SK-N-MC (cell line): ENCODE measurements at places on chromosomes 7 and 10.

GRCh38 chr10:131049016-131049415 lies 262.5 kb downstream of the TCERG1L start:
- no peak for DNase-seq

DNA sequence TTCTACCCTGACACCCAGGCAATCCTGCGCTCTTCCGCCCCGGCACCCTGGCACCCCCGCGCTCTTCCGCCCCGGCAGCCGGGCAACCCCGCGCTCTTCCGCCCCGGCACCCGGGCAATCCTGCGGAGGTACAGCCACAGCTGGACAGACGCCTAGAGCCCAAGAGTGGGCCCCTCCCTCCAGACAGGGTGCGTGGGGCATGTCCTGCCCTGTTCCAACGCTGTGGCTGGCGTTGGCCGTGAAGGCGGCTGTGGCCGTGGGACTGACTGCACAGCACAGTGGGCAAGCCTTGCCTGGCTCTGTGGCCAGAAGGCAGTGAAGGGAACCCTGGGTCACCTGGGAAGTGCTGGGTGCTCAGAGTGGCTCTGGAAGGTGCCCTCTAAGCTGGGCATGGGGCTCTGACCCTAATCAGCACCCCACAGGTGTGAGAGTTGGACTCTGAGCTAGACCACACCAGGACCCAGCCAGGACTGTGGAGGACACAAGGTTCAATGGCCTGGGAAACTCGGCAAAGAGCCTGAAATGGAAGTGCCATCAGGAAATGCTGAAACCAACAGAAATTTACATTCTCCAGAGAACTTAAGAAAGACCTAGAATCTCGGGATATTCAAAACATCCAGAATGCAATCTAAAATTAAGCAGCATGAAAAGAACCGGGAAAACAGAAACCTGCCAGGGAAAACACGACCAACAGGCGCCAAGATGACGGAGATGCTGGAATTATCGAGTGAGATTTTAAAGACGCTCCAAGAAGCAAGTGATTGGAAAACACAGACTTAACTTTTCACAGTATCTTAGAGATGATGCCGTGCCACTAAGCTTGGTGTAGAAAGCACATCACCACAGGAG lies 253.6 kb downstream of the ELFN1 start:
- DNase-seq = no peak

- no peak for DNase-seq
These were observed 115.1 kb upstream of the SLC13A1 start for GRCh38 chr7:123314886-123315285.

- DNase-seq = no peak
These were observed 46.8 kb downstream of the HIPK2 start for GRCh38 chr7:139730746-139731612.

DNA sequence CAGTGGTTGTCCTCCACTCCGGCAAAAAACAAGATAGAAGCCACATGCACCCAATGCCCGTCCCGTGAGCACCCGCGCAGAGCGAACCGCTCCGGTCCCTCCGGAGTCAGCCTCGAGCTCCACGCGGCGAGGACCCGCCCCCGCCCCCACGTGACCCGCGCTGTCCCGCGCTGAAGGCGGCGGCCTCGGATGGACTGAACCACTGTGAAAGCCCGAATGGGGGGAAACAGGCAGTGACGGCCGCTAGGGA lies 766 bp upstream of the EIF3B start:
- DNase-seq = no peak

DNA sequence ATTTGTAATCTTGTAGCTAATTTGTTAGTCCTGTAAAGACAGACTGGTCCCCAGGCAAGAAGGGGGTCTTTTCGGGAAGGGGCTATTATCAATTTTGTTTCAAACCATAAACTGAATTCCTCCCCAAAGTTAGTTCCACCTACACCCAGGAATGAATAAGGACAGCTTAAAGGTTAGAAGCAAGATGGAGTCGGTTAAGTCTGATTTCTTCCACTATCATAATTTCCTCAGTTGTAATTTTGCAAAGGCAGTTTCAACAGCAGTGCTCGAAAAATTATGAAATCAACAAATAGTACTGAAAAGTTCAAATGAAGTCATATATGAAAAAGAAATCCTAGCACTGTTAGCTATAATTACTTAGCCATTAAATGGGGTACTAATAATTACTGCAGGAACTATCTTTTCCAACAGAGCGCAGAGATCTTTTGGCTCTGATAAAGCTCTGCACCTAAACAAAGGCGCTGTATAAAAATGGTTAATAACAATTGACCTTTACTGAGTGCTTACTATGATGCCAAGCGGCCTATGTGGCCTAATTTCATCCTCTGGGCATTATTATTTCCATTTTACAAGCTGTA lies 756 bp upstream of the SEC24C start:
- DNase-seq = no peak

- no peak for DNase-seq
These were observed 166.5 kb downstream of the EGFR start for GRCh38 chr7:55185321-55185802.

- DNase-seq = no peak
These were observed 114.8 kb downstream of the SDK1 start for GRCh38 chr7:3415861-3416312.

- DNase-seq = no peak
These were observed 28.6 kb upstream of the KCNK18 start for GRCh38 chr10:117168729-117169128.

DNA sequence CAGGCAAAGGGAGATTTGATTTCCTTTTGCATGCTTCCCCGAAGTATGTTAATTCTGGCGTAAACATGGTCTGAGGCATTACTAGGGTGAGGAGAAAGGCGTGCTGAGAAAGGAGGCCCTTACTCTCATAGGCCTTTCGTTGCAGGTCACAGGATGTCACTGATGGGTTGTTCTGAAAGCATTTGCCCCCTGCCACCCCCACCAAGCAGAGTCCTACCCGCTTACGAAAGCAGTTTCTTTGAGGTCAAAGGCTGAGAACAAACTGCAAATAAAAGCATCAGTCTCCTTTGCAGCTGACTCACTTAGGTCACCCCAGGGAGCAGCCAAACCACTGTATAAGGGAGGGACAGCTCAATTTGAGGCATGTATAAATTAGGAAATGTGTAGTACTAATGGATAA lies 57.1 kb downstream of the BPGM start:
- DNase-seq = no peak

DNA sequence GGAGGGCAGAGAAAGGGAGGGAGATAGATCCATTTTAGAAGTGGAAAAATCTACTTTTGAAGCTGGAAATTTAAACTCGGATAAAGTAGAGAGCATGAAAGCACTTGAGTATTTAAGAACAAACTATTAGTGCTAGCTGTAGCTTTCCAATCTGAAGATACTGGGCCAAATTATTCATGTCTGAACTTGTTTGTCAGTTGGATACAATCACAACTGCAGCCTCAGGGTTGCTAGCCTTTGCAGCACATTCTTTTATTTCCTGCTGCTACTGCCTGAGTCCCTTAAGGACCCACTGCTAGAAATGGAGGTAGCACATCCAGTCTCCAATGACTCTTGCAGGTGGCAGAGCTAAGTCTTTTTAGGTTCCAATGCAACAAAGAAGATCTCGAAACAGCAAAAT lies 8.3 kb upstream of the SLC25A13 start:
- no peak for DNase-seq

GRCh38 chr10:78664929-78665553 lies 403.7 kb upstream of the ZMIZ1 start:
- no peak for DNase-seq

GRCh38 chr7:7304705-7305450 lies 122.5 kb downstream of the C1GALT1 start:
- no peak for DNase-seq

DNA sequence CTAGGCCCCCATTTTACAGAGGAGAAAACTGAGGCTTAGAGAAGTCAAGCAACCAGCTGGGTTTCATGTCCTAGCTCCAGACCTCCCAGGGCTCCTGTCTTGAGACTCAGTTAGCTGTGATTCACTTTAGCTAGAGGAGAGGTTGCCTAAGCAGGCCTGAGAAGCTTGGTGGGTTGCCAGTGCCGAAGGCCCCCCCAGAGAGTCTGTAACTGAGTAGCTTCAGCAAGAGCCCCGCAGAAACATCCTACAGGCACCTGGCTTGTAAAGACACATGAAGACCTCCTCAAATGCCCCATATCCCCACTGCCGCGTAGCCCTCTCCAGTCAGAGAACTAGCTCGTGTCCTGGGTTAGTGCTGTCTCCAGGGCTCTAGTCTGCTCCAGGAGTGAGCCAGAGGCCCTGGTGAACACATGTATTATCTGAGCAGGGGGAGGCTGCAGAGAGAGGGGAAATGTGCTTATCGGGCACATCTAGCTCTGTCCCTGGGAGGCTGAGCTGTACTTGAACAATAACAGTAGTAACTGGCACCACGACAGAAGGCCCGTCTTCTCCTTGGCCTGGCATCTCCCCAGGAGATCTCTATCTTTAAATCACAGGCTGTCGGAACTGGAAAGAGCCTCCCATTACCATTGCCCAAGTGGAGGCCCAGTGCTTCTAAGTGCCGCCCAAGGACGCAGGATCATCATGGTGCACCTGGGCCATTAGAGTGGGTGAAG lies 28.9 kb downstream of the UNC5B start:
- DNase-seq = no peak

DNA sequence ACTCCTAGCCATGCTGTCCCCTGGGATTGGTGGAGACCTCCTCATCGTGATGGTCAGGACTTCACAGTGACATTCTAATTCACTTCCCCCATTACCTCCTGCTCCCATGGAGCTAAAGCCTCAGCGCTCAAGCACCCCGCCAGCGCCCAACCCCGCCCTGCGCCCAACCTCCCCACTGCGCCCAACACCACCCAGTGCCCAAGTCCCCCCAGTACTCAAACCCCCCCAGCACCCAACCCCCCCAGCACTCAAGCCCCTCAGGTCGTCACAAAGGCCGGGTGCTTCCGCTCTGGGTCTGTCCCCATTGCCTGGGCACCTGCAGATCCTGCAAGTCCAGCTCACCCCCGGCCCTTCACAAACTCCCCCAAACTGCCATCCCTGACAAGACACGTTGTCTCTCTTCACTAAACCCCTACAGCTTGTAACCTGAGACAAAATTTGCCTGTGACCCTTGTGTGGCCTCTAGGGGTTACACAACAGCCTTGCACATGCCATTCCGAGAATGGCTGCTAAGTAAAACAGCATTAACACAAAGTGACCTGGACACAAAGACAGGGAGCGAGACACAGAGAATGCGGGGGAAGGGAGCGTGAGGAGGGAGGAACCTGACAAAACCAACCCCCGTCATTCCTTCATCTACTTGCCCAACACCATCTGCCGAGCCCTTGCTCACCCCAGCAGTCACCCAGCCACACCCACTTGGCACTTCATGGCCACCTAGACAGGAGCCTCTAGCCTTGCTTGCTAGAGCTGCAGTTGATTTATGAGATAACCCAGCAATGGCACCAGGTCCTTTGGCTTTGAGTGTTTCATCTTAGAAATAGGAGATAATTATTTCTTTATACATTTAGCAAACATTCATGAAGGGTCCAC lies 107.8 kb downstream of the ADARB2 start:
- no peak for DNase-seq

DNA sequence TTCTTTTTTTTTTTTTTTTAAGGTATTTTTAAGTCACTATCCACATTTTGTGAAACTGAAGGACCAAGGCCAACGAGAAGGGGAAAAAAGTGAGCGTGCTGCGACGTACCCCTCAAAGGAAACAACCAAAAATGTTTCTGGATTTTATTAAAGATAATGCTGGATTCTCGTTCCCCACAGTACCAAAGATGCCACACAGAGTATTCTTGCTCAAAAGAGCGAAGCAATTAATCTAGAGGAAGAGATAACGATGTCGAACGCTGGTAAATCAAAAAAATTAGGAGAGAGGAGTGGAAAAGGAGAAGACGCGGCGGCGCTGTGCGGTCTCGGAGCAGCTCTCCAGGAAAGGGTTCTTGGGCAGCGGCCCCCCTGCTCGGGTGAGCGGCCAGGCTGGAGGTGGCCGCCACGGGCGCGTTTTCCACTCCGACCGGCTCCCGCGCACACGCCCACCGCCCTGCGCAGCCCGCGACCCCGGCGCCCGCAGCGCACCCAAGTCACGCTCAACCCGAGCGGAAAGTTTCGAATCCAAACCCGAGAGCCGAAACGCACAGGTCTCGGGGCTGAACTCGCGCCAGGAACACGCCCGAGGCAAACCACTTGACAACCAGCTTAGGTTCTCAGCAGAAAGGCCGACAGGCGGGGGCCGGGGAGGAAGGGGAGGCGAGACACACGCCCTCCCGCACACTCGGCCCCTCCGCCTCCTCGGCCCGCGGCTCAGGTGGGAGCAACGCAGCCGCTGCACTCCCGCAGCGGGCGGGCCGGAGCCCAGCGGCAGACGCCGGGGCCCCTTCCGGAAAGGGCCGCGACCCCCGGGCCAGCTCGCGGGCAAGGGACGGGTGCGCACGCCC lies 989 bp downstream of the SRPK2 start:
- DNase-seq = no peak

GRCh38 chr10:77857272-77857671 lies 69.3 kb downstream of the DLG5 start:
- DNase-seq = no peak

GRCh38 chr7:73879977-73880681 lies 19.2 kb downstream of the TMEM270 start:
- no peak for DNase-seq

DNA sequence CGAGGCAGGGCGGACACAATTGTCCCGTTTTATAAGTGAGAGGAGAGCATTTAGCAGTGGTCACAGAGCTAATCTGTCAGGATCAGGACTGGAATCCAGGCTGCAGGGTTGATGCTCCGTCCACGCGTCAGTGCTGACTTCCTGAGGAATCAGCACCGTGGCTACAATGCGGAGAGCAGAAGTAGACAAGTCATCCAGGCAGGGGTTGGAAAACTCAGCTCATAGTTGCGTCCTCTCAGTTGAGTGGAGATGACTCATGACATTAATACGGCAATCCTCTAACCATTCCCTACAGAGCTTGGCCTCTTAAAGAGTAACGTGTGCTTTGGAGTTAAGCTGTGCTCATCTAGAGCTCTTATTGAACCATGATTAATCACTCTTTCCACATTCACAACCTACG lies 17.1 kb upstream of the HTR5A start:
- DNase-seq = no peak

DNA sequence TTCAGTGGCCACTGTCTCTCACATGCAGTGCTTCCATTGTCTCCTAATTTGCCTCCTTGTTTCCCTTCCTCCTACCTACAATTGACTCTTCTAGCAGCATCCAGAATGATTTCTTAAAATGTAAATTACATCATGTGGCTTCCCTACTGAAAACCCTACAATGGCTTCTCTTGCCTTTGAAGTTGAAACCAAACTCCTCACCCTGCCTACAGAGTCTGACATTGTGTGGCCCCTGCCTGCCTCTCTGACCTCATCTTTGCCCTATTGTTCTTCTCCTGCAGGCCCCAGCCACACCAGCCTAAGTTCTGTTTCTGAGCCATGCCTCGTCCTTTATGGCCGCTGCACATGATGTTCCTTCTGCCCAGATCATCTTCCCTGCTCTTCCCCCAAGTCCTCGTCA lies 35.8 kb upstream of the CDK1 start:
- no peak for DNase-seq

DNA sequence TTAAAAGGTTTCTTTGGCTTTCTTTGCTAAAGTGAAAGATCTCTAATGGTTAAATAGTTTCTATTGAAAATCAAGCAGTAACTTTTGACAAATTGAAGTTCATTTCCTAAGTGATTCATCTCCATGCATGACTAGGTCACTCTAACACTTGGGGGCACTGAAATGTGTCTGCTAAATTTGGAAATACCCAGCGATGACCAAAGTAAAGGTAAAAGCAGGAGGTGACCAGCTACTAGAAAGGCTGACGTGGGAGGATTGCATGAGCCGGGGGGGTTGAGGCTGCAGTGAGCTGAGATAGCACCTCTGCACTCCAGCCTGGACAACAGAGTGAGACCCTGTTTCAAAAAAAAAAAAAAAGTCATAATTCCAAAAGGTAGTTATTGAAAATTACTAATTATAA lies 111.8 kb upstream of the GPR141 start:
- no peak for DNase-seq

- DNase-seq = no peak
These were observed 231.5 kb downstream of the ELFN1 start for GRCh38 chr7:1901431-1902210.
